ENCODE measurements at places on chromosomes 7 and 10. TPM values are rescaled to one million over a fixed set of nuclear protein-coding genes. Genes with fewer than 3 reads are reported as not detected.

DNA sequence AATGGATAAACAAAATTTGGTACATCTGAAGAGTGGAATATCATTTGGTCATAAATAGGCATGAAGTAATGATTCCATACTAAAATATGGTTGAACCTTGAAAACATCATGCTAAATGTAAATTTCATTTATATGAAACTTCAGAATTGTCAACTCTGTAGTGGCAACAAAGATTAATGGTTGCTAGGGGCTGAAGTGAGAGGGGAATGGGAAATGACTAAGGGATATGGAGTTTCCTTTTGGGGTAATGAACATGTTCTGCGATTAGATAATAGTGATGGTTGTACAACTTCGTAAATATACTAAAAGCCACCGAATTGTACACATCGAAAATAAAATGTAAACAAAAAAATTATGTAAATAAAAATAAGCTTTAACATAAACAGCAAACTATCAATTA is 384.1 kb upstream of the STEAP1 start:
- no peaks in the 10 kb centered on the region for H3K4me1 ChIP-seq
- H3K4me3 ChIP-seq: no peak overlapping the region
- no peaks in the 10 kb centered on the region for H3K27me3 ChIP-seq
- H3K27ac ChIP-seq: no peak overlapping the region
- no peaks in the 10 kb centered on the region for H3K36me3 ChIP-seq

GRCh38 chr7:26593393-26593792 is 271.0 kb downstream of the SKAP2 start:
- no peak overlapping the region for H3K27ac ChIP-seq
- DNase-seq: no peak
- H3K36me3 ChIP-seq: no peaks in the 10 kb centered on the region
- no peak overlapping the region for H3K4me3 ChIP-seq
- H3K27me3 ChIP-seq: no peaks in the 10 kb centered on the region
- peaks cover 7% of the 10 kb centered on the region for H3K4me1 ChIP-seq

DNA sequence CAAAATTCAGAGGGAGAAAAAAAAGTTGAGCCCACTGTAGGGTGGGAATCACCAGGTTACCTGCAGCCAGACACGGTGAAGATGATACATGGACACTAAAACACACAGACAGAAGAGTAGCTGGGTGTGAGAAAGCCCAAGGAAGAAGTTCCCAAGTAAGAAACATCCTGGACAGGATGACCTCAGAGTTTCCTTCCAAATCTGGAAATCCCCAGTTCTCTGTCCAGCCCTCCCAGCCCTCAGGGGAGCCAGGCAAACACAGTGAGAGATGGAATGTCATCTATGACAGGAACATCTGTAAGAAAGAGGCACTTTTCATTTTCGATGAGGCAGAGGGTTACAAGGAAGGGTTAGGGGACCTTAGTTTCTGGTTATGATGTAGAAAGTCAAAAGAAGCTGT is 125.1 kb upstream of the LYZL1 start:
- no peaks in the 10 kb centered on the region for H3K27me3 ChIP-seq
- H3K4me3 ChIP-seq: no peak overlapping the region

DNA sequence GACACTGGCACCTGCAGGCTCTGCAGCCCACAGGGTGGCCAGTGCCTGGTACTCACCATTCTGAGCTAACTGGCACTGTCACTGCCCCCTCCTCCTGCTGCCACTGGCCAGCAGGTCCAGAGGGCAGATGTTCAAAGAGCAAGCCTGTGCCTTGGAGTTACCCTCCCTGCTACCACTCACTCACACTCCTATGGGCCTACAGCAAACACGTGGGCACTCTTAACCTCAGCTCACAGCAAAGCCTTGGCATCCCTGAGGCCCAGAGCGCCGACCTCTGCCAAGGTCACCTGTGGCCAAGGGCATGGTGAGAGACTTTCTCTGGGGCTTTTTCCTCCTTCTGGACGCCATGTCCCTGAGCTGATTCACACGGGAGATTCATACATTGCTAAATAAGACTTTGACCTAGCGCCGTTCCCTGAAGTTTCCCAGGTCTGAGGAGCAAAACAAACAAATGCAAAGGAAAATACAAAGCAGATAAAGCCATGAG is 270.0 kb upstream of the PPP2R2D start:
- H3K36me3 ChIP-seq: no peaks in the 10 kb centered on the region
- no peaks in the 10 kb centered on the region for H3K27me3 ChIP-seq
- no peak for DNase-seq

DNA sequence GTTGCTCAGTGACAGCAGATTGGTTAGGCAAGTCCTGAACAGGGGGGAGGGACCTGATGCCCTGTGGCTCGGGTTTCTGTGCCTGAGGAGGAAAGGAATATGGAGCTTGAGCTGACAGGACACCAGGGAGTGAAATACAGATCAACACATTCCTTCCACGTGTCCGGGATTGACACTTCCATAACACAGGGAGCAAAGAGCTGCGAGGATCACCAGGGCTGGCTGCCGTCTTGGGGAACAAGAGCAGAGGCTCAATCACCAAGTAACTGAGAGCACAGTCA is 36.7 kb upstream of the EFCAB10 start:
- DNase-seq: no peak
- no peak overlapping the region for H3K4me3 ChIP-seq
- no peak overlapping the region for H3K27ac ChIP-seq

DNA sequence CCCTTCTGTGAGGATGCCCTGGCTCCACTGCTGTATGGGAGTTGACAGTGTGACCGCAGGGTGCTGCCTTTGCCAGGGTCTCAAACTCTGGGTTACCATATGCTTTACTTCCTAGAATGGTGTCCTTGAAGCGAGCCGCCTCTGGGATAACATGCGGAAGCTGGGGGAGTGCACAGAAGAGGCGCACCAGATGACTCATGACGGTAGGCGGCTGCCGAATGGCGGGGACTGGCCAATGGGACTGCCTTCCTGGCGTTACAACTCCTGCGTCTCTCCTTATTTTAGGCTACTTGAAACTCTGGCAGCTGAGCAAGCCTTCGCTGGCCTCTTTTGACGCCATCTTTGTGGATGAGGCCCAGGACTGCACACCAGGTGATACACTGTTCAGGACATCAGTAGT is 27.3 kb downstream of the FBH1 start:
- no peak overlapping the region for H3K4me3 ChIP-seq
- DNase-seq: no peak
- H3K4me1 ChIP-seq: no peaks in the 10 kb centered on the region
- H3K27me3 ChIP-seq: no peaks in the 10 kb centered on the region

DNA sequence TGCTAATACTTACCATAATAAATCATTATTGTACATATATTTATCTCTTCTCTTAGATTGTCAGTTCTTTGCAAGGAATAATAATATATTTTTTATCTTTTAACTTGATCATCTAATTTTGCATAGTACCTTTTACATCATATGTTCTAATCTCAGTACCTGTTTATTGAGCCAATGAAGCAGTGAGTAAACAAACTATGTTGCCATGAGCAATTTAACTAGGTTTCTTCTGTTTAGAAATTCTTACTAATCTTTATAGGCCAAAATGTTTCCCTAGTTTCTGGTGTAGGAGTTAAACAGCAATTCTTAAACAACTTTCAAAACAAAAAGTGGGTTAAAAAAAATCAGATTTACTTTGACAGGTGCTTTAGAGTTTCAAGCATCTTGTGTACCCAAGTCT is 61.3 kb downstream of the PHYHIPL start:
- no peak overlapping the region for H3K4me3 ChIP-seq
- H3K27ac ChIP-seq: no peak overlapping the region
- no peaks in the 10 kb centered on the region for H3K4me1 ChIP-seq
- H3K36me3 ChIP-seq: no peaks in the 10 kb centered on the region

DNA sequence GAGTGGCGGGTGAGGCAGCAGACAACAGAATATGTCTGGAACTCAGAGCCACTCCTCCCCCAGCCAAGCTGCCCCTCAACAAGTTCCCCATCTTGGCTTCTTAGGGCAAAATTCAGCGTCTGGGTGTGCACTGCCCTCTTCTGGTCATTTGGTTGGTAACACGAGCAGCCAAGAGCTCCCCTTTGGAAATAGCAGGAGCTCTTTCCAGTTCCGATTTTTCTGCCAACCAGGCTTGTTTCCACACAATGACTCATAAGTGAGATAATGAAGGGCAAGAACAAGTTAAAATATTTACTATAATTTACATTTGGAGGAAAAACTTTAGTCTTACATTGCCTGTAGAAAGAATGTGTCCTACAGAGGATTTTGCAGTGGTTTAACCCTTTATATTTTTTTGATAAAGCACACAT is 70.5 kb downstream of the ADCYAP1R1 start:
- no peak overlapping the region for H3K4me3 ChIP-seq
- H3K27me3 ChIP-seq: peaks cover 5% of the 10 kb centered on the region
- H3K27ac ChIP-seq: no peak overlapping the region
- no peaks in the 10 kb centered on the region for H3K36me3 ChIP-seq
- H3K4me1 ChIP-seq: no peaks in the 10 kb centered on the region

DNA sequence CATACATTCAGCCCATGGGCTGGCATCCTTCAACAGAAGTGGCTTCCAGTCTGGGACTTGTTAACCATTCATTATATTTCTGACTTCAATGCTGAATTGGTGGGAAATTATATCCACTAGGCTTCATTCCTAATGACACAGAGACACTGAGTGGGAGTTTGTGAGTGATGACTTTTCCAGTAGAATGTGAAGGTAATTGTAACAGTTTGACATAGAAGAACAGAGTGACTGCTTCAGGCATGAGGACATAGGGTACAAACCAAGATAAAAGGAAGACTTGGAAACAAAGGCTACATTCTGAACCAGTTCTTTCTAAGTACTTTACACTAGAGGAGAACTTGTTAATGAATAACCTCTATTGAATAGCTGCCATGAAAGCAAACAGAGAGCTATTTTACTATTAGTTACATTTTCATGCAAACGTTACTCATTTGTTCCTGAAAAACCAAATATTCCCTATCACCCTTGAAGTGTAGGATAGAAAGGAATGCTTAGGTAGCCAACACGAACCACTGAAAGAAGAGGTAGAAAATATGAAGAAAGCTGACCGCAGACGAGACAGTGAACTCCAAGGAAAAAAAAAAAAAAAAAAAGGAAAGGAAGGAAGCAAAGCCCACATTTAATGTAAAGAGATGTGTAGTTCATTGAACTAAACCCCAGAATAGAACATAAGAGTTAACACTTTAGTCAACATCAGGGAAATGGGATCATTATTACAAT is 237.0 kb upstream of the SEMA3C start:
- no peaks in the 10 kb centered on the region for H3K4me1 ChIP-seq
- no peaks in the 10 kb centered on the region for H3K36me3 ChIP-seq
- H3K4me3 ChIP-seq: no peak overlapping the region

The RSPH10B2 gene
- total RNA-seq: 4.8 TPM

DNA sequence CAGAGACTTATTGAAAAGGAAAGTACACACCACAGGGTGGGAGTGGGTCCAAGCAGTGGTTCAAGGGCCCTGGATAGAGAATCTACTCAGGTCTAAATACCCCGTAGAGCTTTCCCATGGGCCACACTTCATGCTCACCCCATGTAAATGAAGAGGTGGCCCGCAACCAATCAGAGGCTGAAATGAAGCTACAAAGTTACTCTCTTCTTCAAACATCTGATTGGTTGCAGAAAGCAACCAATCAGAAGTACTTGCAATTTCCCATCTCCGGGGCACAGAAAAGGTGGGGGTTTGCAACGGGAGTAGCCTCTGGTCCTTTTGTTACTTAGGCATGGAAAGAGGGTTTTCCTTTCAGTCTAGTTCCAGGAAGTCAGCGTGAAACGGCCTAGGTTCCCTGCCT is 15.2 kb upstream of the GALNTL5 start:
- no peaks in the 10 kb centered on the region for H3K36me3 ChIP-seq
- no peaks in the 10 kb centered on the region for H3K27me3 ChIP-seq
- no peak overlapping the region for H3K27ac ChIP-seq

- no peak overlapping the region for H3K4me3 ChIP-seq
- H3K27ac ChIP-seq: no peak overlapping the region
- H3K36me3 ChIP-seq: no peaks in the 10 kb centered on the region
- no peaks in the 10 kb centered on the region for H3K27me3 ChIP-seq
Observed at GRCh38 chr10:59618666-59619065, 91.0 kb downstream of the SLC16A9 start.

The PAX4 gene
- not detected for total RNA-seq

GRCh38 chr10:8403711-8404371 is 349.4 kb downstream of the GATA3 start:
- DNase-seq: no peak
- H3K27me3 ChIP-seq: no peaks in the 10 kb centered on the region
- H3K4me3 ChIP-seq: no peak overlapping the region
- no peaks in the 10 kb centered on the region for H3K36me3 ChIP-seq

- no peak for DNase-seq
- no peak overlapping the region for H3K4me3 ChIP-seq
- no peaks in the 10 kb centered on the region for H3K4me1 ChIP-seq
Observed at GRCh38 chr10:104587751-104588150, 53.3 kb upstream of the SORCS3 start.

DNA sequence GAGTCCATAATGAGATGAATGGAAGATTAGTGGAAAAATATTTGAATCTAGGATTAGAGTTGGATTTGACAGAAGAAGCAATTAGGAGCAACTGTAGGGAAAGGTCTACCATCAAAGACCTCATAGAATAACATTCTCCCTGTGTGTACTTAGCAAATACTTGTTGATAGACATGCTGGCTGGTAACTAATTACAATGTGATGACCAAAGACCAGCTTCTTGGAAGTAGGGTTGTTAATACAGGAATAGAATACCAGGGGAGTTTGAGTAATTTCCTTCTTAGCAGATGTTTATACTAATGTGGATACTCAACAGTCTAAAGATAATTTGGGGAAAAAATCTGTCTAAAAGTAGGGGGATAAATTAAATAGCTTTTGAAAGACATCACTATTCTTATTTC is 357.5 kb upstream of the BMPER start:
- no peak for DNase-seq
- H3K36me3 ChIP-seq: no peaks in the 10 kb centered on the region
- H3K4me1 ChIP-seq: no peaks in the 10 kb centered on the region
- no peak overlapping the region for H3K4me3 ChIP-seq
- H3K27me3 ChIP-seq: no peaks in the 10 kb centered on the region

GRCh38 chr10:86785968-86786367 is 29.5 kb downstream of the BMPR1A start:
- no peaks in the 10 kb centered on the region for H3K36me3 ChIP-seq
- H3K4me3 ChIP-seq: no peak overlapping the region
- H3K27me3 ChIP-seq: no peaks in the 10 kb centered on the region

DNA sequence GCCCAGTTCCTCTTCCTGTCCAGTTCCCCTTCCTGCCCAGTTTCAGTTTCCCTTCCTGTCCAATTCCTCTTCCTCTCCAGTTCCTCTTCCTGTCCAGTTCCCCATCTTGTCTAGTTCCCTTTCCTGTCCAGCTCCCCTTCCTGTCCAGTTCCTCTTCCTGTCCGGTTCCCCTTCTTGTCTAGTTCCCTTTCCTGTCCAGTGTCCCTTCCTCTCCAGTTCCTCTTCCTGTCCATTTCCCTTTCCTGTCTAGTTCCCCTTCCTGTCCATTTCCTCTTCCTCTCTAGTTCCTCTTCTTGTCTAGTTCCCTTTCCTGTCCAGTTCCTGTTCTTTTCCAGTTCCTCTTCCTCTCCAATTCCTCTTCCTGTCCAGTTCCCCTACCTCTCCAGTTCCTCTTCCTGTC is 68.1 kb upstream of the ADCY1 start:
- H3K4me1 ChIP-seq: no peaks in the 10 kb centered on the region
- H3K27ac ChIP-seq: no peak overlapping the region
- no peak for DNase-seq

GRCh38 chr10:125761961-125762360 is 13.7 kb downstream of the MMP21 start:
- DNase-seq: no peak
- no peaks in the 10 kb centered on the region for H3K4me1 ChIP-seq
- H3K4me3 ChIP-seq: no peak overlapping the region
- no peak overlapping the region for H3K27ac ChIP-seq
- H3K27me3 ChIP-seq: no peaks in the 10 kb centered on the region
- H3K36me3 ChIP-seq: peaks cover 78% of the 10 kb centered on the region
